ENCODE measurements at places on chromosomes 7 and 10. TPM values are rescaled to one million over a fixed set of nuclear protein-coding genes. Genes with fewer than 3 reads are reported as not detected.

DNA sequence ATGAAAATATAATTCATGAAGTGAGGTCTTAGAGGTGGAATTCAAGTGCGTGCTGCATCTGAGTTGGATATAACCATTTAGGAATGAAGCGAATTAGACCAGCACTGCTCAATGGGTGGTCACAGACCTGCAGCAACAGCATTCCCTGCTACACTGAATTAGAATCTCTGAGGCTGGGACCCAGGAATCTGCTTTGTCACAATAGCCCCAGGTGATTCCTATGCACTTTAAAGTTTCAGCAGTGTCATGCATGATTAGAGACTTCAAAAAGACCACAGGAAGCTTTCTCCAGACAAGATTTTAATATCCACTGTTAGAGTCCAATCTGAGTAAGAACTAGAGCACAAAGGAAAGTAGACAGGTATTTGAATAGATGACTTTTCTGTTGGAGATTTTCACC lies 352.8 kb upstream of the VSTM2A start:
- no peak for DNase-seq

DNA sequence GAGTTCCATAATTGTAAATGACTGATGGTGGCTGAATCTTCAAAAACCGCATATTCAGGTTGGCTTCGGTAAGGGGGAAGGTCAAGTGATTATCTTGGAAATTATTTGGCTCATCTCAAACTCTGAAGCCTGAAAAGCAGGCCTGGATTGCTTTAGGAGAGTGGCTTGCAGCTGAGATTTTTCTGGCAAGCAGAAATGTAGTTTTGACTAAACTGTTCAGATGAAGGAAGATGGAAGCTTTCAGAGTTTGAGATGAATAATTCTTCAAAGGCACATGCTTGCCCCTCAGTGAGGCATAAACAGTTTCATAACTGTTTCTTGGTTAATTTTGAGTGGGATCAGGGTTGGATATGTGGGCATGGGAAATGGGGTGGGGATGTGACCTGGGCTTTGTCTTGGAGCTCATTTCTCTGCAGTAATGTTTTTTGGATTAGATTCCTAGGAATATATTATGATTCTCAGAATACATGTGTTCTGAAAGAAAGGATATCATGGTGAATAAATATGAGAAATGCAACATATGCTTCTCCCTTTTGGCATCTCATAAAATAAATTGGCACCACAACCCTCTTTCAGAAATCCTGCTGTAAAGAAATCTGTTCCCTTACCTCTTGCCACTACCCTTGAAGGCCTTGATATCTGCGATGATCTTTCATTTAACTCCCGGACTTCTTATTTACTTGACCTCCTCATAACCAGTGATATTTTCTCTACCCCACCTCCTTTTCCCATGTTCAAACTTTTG lies 469.2 kb downstream of the ADRA2A start:
- peak; percentile 71 for DNase-seq

The MEPCE gene
- 18.5 TPM for total RNA-seq

DNA sequence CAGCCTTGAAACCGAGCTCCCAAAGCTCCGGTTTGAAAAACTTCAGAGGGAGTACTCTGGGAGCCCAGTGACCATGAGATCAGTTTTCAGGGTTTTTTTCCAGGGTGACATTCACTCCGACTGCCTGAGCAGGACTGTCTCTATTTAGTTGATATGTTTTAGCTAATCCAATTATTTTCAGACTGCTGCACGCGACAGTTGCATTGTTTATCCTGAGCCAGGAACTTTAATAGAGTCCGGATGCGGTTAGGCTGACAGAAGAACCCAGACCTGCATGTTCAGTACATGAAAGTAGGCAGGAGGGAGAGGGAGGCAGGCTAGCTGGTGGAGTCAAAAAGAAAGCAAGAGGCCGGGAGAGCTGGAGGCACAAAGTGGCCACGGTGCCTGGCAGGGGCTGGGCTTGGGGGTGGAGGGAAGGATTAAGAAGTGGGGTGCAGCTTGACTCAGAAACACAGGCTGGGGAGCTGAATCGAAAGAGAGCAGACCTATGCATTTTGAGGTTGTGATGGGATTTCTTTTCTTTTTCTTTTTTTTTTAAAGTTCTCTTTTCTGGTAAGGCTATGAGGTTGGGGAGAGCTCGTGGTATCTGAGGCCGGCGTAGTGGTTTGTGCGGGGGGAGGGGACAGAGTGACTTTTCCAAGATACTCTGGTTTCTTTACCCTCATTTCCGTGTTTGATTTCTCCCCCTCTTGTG lies 5.7 kb downstream of the GATA3 start:
- no peak for DNase-seq

DNA sequence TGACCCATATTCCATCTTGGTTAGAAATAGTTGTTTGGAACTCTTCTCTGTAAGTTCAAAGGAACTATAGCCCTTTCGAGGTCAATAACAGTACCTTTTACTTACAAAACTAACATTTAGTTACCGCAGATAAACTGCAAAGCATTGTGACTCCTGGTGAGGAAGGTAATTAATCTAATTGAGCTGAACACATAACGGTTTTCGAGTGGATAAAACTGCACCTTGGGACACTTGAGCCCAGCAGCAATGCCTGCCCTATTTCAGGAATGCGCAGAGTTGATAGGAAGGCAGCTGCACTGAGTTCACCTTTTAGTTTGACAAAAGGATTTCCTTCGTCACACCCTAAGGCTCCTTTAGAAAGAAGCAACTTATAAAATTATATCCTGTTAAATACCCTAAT lies 75.4 kb downstream of the JAZF1 start:
- DNase-seq = no peak

The WBP1L gene
- 29.6 TPM for total RNA-seq

GRCh38 chr10:49781247-49781646 lies 19.1 kb upstream of the OGDHL start:
- DNase-seq = no peak

GRCh38 chr10:23173214-23174073 lies 18.7 kb upstream of the PTF1A start:
- DNase-seq = no peak

- no peak for DNase-seq
Observed at GRCh38 chr10:97508342-97508741, 9.6 kb downstream of the UBTD1 start.

The TAS2R41 gene
- not detected for total RNA-seq

- DNase-seq = no peak
Observed at GRCh38 chr7:74461970-74462706, 8.4 kb downstream of the GTF2IRD1 start.

The EIF5AL1 gene
- total RNA-seq = 0.09 TPM

- no peak for DNase-seq
Observed at GRCh38 chr10:61455656-61456055, 2.5 kb upstream of the TMEM26 start.
